GM03348 (cell line): ENCODE measurements at places on chromosomes 2 and 18.

DNA sequence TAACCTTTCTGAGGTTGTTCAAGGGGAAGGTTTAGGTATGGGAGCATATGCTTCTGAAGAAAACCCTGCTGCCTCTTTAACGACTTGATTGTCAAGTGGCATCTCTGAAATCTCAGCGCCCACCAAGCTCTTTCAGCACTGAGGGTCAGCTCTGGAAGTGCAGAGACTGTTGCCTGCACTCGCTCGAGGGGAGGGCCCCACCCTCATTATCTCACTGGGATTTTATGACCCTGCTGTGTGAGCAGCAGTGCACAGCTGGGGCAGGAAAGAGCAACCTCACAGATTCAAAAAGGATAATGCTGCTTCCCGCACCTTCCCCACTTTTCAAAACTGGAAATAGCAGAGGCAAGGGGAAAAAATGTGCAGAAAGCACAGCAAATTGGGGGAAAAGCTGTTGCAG lies 56.9 kb upstream of the SPRED2 start:
- DNase-seq: no peak

DNA sequence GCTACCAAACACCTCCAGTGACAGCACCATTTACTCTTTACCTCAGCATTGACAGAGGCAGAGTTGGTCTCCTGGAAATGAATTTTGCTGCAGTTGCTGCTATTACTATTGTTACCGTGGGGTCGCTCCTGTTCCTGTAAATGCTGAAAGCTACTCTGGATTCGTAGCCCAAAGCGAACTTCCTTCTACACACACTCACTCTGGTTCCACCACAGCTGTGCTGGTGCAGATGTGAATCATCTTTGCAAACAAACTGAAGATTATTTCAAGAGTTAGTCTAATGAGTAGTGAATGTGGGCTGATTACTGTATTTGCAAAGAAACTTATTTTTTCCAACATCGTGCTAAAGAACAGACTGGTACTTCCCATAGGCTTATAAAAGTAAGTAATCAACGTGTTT lies 304.0 kb downstream of the LPIN1 start:
- DNase-seq: peak; percentile 62

GRCh38 chr2:164824872-164825271 lies 16.8 kb downstream of the COBLL1 start:
- no peak for DNase-seq

DNA sequence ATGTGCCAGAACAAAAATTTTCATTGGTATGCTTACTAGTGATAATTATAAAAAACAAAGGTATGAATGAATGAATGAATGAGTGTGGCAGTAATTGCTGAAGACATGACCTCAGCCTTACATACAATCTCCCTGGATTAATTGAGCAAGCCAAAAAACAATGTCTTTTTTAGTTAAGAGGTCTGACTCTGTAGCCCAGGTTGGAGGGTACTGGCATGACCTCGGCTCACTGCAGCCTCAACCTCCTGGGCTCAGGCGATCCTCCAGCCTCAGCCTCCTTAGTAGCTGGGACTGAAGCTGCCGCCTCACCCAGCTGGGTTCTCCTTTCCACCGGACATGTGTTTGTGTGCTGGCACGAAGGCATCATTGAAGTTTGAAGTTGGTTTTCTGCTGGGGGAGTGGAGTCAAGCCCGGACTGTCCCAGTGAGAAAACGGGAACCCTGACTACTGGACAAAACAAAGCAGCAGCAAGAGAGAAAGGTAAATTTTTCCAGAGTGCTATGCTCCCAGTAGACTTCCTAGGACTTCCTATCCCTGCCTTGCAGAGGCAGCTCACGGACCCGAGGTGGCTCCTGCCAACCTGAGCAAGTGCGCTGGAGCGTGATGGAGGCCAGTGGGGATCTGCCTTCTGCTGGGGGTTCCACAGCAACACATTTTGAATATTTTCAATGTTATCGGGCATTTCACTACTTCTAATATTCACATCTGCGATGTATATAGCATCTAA lies 6.4 kb upstream of the IMP4 start:
- no peak for DNase-seq

GRCh38 chr2:171227066-171227782 lies 66.5 kb upstream of the TLK1 start:
- DNase-seq: peak; percentile 17

- DNase-seq: no peak
These were observed 123.2 kb downstream of the TMEM17 start for GRCh38 chr2:62382757-62383156.

DNA sequence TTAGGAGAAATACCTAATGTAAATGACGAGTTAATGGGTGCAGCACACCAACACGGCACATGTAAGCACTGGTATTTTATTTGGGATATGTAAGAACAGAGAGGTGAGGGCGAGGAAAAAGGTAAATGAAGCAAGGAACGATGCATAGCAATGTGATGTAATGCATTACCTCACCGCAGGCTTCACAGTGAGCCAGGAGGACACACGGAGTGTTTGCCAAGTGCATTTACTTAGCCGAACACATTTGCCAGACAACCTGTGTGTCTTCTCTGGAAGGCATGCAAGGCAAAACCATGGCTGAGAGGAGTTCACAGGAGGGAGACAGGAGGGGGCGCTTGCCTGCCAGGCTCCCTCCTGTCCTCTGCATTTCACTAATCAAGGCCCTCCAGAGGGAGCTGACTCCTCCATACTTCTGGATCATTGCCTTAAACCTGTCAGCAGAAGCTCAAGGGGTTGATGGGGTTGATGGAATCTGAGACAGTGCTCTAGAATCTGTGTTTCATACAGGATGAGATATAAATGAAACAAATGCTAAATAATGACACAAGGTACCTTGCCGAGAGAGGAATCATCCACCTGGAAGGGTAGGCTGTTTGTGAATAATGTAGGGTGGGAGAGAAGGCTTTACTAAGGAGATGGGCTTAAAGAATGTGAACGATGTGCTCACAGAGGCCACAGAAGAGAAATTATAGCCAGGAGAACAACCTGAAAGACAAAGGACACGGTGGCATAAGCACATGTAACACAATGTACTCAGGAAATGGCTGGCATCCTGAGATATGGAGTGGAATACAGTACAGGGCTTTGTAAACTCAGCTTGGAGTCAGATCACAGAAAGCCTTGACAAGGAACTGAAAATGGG lies 9.1 kb upstream of the TPRKB start:
- DNase-seq: no peak

DNA sequence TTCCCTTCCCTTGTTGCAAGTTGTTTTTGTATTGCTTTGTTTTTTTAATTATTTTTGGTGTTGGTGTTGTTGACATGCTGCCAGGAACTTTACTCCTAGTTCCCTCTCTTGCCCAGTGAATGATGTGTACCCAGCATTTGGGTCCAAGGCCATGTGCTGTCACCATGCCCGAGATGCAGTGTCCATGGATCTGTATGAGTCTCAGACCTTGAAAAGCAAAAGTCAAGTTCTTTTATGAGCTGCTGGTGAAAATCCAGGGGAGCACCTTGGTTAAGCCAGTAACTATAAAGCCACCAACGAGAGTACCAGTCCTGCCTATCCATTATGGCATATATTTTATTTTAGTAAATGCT lies 236.4 kb downstream of the BCL11A start:
- DNase-seq: no peak

DNA sequence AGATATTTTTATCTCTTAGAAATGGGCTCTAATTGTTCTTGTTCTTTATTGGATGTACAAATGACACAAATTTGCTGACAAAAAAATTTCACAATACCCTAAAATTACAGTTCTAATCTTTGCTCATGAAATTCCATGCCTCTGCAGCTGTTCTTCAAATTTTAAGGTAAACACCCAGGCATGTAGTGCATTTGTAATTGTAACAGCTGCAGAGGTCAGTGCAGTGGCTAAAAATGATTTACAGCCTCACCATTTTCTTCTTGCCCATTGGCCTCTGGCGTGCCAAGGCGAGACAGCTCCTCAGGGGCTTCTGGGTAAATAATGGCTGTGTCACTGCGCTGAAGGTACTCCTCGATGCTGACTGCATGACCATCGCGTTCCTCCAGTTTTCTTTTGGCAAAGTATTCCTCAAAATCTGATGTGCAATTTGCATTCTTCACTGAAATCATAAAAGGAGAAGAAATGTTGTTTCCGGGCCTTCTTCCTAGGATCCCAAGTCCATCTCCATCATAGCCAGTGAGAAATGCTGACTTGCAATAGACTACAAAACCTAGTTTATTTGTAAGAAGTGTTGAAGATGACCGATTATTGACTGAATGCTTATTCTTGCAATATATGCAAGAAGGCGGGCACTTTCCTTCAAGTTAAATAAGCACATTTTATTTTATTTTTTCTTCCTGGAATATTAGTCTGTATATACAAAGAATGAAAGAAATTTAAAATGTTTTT lies 115.2 kb downstream of the ZEB2 start:
- DNase-seq: no peak

- DNase-seq: no peak
These were observed 89.3 kb upstream of the HAAO start for GRCh38 chr2:42881732-42882131.

GRCh38 chr2:199940373-199940772 lies 14.9 kb downstream of the TYW5 start:
- DNase-seq: peak; percentile 27

- DNase-seq: no peak
These were observed 4.6 kb downstream of the MIB1 start for GRCh38 chr18:21745231-21745630.

- DNase-seq: no peak
These were observed 30.3 kb downstream of the SLC4A5 start for GRCh38 chr2:74312913-74313312.

DNA sequence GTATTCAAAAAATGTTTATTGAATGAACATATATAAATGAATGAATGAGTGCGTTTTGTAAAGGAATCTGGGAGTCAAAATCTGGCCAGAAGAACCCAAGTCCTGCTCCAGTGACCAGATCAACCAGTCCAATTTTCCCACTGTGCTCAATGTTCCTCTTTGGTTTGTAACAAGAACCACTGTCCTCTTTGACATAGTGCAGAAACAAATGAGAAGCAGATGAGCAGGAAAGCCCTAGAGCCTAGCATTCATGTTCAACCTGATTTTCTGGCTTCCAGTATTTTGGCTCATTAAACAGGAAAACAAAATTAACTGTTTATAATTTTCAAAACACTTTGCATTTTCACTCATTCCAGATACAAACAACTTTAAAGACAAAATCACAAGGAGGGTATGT lies 23.2 kb downstream of the FAM124B start:
- DNase-seq: no peak

- no peak for DNase-seq
These were observed 1471.5 kb downstream of the DPP10 start for GRCh38 chr2:115913921-115914320.

DNA sequence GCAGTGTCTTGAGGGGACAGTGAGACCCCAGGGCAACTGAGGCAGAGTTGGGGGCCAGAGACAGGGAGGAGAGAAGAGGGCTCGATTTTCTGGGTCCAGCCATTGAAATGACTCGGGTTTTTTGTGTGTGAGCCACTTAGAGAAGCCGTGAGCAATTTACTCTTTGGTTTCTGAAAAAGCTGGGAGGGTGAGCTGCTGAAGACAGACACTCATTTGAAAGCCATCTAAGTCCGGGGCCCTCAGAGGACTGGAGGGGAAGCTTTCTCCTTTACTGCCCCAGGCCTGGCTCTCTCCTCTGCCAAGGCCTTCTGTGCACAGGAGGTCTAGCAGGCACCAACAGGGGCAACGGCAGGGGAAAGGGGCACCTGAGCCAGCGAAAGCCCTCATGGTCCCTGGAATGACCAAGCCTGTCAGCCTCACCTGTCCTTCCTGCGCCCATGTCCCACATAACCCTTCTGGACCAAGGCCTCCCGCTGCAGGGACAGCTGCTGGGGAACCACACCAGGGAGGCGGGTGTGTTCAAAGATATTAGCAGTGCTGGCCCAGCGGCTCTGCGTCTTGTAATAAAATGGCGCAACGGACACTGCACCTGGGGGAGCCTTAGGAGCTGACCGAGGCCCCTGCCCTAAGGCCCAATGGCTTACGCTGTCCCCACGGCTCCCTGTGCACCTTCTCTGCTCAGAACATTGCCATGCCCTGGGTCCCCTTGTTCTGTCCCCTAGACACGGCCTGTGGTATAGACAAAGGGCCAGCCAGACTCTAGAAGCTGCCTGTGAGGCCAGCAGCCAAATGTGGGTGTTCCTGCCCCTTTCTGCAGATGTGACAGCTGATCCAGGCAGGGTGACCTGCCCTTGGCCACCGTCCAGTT lies 45.8 kb downstream of the HS6ST1 start:
- DNase-seq: no peak

GRCh38 chr2:133229974-133230373 lies 338.3 kb downstream of the NCKAP5 start:
- no peak for DNase-seq

- DNase-seq: no peak
These were observed 276.3 kb downstream of the TSN start for GRCh38 chr2:122031544-122032263.

DNA sequence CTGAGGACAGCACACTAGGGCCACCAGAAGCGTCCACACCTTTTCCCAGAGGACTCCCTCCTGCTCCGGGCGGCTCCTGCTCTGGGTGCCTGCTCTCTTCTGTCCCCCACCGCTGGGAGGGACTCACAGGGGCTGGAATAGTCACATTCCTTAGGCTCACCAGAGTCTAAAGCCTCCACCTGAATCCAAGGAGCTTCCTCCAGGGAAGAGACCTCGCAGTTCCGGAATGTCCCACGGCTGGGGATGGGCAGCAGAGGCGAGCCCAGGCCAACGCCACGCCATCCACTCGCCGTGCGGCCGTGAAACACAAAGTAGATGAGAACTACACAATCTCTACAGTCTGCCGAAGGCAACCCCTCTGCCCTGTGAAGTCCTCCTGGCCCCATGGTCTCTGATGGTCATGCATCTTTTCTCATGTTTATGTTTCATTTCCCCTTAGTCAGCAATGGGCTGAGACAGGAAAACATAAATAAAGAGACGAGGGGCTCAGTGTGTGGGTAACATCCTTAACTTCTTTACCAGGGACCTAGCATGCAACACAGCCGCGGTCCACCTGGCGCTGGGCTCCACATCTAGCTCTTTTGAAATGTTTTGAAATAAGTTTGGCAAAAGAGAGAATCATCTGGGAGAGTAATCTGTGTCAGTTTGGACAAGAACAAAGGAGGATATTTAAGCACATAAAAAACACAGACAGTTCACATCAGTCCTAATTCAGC lies 98.4 kb downstream of the PXDN start:
- no peak for DNase-seq

- DNase-seq: no peak
These were observed 285.5 kb upstream of the NETO1 start for GRCh38 chr18:73153271-73153670.

DNA sequence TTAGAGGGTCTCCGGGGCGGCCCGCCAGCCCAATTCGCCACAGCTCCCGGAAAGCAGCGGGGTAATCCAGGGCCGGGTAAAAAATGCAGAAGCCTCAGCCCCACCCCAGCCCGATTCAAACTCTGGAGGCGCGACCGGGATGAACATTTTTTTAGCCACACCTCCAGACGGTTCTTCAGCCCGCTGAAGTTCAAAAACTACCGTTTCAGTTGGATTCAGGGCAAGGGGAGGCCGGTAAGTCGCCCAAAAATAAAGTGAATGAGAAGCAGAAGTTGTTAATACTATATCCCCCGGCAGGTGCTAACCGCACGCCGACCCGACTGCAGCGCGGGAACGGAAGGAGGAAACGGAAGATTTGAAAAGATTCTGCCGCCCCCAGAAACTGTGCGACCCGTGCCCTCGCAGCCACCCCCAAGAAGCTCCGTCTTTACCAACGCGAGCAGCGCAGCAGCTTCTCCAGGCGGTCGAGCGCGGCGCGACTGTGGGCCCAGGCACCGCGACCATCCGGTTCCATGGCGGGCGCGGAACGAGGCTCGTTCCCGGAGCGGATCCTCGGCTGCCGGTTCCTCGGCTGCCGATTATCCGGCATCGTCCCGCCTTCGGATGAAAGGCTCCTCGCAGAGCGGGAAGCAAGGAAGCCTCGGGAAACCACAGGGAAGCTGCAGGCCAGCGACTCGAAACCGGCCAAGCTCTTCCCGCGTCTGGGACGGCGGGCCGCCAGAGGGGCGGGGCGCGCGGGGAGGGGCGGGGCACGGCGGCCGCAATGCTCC lies at the start of gene BARD1:
Gene BARD1 (minus strand): TSS at position 703 of the 770 bp plus-strand sequence. CDS start 114 bp downstream, at position 589.
- peak; percentile 78 for DNase-seq
